ENCODE measurements at places on chromosomes 1 and 21.

GRCh38 chr21:42175110-42175710 is 43.7 kb upstream of the ABCG1 start:
- DNase-seq, result no peak

DNA sequence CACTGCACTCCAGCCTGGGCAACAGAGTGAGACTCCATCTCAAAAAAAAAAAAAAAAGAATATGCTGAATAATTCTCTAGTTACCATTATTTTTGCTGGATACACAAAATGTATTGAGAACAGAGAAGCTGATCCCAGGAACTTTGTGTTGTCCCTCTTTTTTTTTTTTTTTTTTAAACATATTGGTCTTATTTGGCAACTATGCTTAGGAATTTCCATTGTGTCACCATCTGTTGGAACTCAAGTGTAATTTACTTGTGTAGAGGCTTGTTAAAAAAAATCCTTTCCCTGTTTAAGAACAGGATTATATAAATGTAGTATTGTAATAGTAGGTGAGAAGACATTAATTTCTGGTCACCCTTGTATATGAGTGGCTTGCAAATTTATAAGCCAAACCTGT is 28.6 kb downstream of the CAMSAP2 start:
- DNase-seq, result no peak

- no peak for DNase-seq
Measured at GRCh38 chr1:209158851-209159250, 424.7 kb upstream of the CAMK1G start.

GRCh38 chr1:221276896-221277409 is 397.7 kb downstream of the HLX start:
- DNase-seq, result no peak

GRCh38 chr1:64664299-64664698 is 80.6 kb upstream of the RAVER2 start:
- DNase-seq, result no peak

- DNase-seq, result no peak
Measured at GRCh38 chr1:178278916-178279686, 185.2 kb downstream of the RASAL2 start.

GRCh38 chr1:64983110-64983509 is 16.8 kb upstream of the JAK1 start:
- DNase-seq, result no peak

DNA sequence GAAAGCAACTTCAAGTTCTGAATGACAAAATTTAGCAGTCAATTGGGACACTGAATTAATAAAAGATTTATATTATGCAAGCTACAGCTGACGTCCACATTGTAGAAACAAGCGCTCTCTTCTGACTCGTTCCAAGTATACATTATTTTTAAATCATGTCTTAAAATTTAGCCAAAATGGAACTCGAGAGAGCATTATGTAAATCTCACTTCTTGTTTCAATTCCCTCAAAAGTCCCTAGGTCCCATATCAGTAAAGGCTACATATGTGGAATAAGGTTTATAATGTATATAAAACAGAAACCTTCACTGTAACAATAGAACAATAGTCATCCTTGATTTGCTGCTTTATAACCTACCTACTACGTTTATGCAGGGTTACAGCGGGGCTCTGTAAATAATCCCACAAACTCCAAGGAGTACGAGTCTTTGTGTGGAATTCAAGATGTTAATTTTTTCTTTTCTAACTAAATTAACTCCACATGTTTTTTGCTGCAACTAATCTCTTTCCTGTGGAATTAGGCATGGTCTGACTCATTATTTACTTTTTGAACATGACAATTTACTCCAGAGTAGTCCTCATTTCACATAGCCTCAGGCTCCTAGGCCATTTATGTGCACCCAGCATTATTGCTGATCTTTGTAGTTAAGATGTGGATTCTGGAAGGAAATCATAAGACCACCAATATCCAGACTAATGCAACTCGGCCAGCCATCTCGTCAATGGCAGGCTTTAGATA is 785.1 kb downstream of the LTN1 start:
- DNase-seq, result no peak

- DNase-seq, result no peak
Measured at GRCh38 chr1:165686971-165687433, 11.4 kb downstream of the ALDH9A1 start.

- DNase-seq, result no peak
Measured at GRCh38 chr1:15696956-15697521, 12.9 kb downstream of the PLEKHM2 start.

DNA sequence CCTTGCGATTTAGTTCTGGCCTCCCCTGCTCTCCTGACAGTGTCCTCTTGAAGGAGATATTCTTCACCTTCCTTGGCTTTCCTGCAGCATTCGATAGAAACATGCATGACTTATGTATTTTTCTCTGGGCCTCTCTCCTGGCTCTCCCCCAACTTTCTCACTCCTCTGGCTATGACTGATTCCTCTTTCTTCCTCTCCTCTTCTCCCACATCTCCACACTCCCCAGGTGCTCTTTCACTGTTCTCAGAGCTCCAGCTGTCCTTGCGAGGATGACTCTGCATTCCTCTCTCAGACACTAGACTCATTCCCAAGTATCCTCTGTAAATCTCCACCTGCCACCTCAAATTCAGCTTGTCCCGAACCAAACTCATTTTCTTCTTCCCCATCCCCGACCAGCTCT is 18.0 kb downstream of the LRRC42 start:
- DNase-seq, result no peak

DNA sequence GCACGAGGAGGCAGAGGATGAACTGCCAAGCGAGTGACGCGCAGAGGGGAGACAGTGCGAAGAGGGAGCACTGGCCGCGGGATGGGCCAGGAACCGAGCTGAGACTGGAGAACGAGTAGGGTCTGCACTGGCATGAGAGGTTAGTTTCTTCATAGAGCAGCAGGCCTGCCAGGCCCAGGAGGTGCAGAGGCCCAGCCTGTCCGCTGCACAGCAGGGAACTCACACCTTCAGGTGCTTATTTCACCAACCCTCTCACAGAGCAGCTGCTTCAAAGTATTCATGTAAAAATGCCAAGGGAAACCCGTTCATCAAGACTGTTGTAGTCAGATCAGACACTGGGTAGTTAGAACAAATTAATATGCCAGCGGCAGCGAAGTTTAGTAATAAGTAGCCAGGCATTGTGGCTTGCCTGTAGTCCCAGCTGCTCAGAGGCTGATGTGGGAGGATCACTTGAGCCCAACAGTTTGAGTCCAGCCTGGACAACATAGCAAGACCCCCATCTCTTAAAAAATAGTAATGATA is 144.5 kb downstream of the SLC45A1 start:
- peak; percentile 24 for DNase-seq

- DNase-seq, result no peak
Measured at GRCh38 chr1:41468122-41468762, 16.2 kb downstream of the EDN2 start.

DNA sequence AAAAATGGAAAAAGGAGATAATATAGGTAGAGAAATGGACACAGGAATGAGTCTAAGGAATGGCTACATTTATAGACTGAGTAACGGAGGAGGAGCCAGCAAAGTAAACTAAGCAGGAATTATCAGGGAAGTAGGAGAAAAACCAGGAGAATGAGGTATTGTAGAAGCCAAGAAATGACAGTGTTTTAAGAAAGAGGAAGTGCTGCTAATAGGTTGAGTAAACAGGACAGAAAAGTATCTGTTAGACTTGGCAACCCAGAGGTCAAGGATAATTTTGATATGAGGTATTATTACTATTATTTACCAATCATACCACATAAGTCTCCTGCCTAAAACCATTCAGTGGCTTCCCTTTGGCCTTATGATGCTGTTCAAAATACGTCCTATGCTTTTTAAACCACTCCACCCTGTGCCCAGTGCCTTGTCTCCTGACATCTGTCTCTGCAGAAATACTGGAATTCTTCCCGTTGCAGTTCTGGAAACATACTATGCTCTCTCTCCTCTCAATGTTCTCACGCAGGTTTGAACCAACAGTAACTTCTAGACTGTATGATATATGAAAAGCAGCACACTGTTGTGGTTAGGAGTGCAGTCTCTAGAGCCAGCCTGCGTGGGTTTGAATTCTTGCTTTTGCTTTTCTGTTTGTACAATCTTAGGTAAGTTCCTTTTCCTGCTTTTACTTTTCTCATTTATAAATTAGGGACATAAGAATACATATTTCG is 24.6 kb upstream of the NEK7 start:
- DNase-seq, result no peak

- DNase-seq, result no peak
Measured at GRCh38 chr1:33468011-33468410, 4.4 kb upstream of the ZSCAN20 start.

- DNase-seq, result no peak
Measured at GRCh38 chr1:94798462-94798861, 21.7 kb upstream of the SLC44A3 start.

DNA sequence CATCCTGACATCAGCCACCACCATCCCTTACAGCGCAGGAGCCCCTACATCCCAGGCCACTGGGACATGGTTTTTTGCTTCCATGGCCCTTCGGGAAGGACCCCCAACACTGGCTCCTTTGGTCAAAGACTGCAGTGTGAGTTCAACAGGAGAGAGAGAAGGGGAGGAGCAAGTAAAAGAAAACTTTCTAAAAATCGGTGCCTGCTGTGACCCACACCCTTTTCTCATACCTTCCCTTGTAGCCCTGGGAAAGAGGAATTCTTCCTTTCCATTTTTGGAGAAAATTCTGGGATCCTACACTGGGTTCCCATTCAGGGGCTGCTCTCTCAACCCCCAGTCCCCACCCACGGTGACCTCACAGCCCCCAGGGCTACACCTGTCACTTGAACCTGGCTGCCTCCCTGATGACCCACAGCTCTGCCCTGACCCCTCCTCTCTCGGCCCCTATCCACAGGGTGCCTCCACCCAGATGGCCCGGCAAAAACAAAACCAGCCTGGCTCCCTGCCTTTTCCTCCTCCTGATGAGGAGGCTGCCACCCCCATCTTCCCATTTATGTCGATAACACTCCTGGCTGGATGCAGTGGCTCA is 7.6 kb downstream of the PADI4 start:
- DNase-seq, result no peak
